ENCODE measurements at places on chromosomes 6 and 20.

GRCh38 chr20:62215020-62215990 lies 4.8 kb downstream of the HRH3 start:
- DNase-seq, result no peak

- no peak for DNase-seq
These were observed 62.7 kb downstream of the LRRC1 start for GRCh38 chr6:53857318-53858094.

GRCh38 chr20:25042531-25043498 lies 15.1 kb downstream of the ACSS1 start:
- peak; percentile 27 for DNase-seq

DNA sequence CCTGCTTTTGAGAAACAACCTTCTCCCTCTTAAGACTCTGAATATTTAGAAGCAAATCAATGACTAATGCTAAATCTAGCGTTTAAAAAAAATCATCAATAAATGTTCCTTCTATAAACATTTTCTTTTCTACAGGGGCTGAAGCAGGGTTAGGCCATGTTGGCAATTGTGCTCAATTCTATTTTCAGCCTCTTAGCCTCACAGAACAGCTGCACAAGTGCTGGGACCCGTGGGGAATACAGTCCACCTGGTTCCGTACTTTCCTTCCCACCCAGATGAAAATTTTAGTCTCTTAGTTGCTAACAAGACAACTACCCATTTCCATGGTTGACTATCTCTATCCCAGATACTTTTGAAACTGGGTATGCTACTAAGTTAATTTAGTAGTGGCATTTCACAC lies 138.6 kb downstream of the RPS12 start:
- DNase-seq, result no peak

DNA sequence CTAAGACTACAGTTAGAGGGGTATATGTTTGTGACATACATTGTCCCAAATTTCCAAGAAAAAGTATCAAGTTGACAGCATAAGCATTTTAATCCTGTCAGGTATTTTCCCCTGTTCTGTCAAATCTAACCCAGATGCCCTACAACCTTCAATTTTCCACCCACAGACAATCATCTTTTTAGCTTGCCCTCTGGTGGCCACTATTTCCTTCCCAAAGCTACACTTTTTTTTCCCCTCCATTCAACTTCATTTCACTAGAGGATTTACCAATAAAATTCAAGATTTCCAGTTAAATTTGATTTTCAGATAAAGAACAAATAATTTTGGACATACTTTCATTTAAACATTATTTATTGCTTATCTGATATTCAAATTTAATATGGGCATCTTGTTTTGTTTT lies 286.6 kb downstream of the TENT5A start:
- no peak for DNase-seq

DNA sequence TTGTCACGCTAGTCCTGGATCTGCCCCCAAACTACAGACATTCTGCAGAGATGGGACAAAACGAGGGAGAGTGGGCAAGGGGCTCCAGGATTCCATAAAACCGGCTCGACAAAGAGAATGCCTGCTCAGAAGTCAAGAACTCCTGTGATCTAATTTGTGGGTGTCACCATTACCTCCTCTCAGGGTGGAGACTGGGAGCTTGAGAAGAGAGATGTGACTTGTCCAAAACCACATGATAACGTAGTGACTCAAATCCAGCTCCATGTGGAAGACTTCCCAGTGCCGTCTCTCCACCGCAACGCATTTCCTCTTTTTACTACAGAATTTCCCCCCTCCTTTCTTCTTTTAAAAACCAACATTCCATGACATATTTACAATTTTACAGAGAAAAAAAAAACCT lies 44.3 kb downstream of the TRERF1 start:
- DNase-seq, result no peak

DNA sequence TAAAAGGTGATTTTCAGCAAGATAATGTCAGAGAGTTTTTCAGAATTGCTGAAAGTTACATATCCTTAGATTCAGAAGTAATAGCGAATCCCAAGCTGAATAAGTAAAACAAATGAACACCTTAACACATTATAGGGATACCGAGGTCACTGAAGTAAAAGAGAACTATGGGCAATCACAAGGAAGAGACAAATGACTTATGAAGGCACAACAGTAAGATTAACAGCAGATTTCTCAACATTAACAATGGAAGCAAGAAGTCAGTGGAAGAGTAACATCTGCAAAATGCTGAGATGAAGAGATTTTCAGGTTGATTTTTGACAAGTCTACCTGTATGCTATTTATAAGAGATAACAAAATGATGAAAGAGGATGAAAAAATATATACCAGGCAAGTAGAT lies 86.1 kb upstream of the EZR start:
- DNase-seq, result no peak

GRCh38 chr20:44110816-44111568 lies 76.0 kb downstream of the JPH2 start:
- DNase-seq, result no peak

- no peak for DNase-seq
These were observed 101.9 kb upstream of the NAA20 start for GRCh38 chr20:19915111-19915798.

GRCh38 chr6:4017834-4018170 lies 61.1 kb downstream of the FAM217A start:
- no peak for DNase-seq

DNA sequence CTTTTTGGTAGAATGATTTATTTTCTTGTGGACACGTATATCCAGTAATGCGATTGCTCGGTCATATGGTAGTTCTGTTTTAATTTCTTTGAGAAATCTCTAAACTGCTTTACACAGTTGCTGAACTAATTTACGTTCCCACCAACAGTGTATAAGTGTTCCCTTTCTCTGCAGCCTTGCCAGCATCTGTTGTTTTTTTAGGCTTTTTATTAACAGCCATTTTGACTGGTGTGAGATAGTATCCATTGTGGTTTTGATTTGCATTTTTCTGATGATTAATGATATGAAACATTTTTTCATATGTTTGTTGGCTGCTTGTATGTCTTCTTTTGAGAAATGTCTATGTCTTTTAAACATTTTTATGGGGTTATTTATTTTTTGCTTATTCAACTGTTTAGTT lies 196.7 kb downstream of the MOXD1 start:
- DNase-seq, result no peak

DNA sequence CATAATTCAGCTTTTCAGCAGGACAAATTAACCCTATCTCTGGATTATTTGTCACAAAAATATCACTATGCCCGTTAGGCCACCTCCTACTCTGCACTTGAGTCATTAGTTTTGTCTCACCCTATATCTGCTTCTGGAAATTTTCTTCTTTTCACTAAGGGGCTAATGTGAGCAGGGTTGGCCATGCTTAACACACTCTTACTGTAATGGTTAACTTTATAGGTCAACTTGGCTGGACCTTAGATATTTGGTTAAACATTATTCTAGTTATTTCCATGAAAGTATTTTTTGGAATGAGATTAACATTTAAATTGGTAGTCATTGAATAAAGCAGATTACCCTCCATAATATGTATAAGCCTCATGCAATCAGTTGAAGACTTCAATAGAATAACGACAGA lies 394.6 kb upstream of the PTCHD4 start:
- no peak for DNase-seq

DNA sequence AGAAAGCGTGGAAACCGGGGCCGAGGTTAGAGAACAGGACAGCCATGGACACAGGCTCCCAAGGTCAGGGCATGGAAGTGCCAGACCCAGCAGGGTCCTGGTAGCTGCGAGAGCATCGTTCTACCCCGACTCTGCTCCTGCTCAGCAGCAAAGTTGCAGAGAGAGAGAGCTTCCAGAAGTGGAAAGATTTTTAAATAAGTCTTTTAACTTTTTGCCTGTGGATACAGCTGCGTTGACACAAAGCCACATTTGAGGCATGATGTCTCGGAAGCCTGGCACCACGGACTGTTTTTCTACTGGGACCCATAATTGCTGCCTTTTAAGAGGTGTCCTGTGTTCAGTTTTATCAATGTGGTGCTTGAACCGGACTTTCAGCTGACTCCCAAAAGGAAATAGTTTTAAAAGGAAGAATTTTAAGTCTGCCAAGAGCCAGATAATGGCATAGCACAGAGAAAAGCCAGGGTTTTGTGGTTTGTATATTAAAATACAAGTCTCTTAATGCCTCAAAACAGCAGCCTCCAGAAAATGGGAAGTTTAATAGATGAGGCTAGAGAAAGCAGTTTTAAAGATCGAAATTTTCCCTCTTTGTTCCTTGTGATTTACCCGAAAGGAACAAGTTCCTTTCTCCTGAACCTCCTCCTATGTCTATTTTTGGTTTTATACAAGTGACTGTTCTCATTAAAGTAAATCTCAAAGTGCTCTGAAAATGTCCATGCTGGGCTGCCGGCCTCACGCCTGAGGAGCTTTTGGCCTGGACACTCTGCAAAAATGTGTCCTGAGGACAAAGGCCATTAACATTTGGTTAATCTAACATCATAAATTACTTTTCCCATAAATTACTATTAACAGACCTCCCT lies 91.5 kb downstream of the RIN2 start:
- DNase-seq, result peak; percentile 76

DNA sequence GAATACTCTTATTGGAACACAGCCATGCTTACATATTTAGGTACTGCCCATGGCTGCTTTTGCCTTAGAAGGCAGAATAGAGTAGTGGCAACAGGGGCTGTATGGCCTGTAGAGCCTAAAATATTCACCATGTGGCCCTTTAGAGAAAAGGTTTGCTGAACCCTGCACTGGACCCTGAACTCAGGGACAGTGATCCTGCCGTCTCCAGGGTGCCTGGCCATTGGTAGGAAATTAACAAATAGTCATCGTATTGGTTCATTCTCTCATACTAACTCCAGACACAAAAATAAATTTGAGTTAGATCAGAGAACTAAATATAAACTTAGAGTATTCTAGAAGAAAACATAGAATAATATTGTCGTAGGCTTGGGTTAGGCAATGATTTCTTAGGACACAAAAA lies 181.4 kb downstream of the BCAS1 start:
- no peak for DNase-seq

GRCh38 chr6:126698732-126699240 lies 358.9 kb downstream of the CENPW start:
- DNase-seq, result no peak

- DNase-seq, result no peak
These were observed 32.7 kb downstream of the CFAP61 start for GRCh38 chr20:20085071-20085470.

- no peak for DNase-seq
These were observed 4.8 kb downstream of the PIM1 start for GRCh38 chr6:37174515-37175331.

GRCh38 chr6:11367638-11368199 lies 135.3 kb upstream of the NEDD9 start:
- no peak for DNase-seq

DNA sequence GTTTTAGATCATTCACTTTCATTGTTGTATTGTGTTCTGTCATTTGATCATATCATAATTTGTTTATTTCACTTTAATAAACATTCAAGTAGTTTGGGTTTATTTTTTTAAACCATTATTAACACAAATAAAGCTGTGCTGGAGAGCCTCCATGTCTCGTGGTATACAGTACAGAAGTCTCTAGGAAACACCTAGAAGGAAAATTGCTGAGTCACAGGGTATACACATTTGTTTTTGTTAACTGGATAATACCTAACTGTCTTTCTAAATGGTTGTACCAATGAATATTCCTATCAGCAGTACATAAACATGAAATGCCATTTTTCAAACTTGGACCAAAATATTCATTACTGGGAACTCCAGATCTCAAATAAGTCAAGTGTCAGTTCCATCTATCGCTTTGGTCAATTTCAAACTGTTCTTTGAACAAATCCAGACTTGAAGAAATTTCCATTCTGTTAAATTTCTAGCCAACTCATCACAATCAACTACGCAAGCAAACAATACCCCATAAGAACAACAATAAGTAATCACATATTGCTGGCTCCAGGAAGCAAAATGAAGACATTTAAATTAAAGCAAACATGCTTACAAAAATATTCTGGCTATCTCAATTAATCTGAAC lies 138.1 kb downstream of the ATXN1 start:
- no peak for DNase-seq

GRCh38 chr20:5784735-5785134 lies 34.5 kb downstream of the SHLD1 start:
- no peak for DNase-seq

DNA sequence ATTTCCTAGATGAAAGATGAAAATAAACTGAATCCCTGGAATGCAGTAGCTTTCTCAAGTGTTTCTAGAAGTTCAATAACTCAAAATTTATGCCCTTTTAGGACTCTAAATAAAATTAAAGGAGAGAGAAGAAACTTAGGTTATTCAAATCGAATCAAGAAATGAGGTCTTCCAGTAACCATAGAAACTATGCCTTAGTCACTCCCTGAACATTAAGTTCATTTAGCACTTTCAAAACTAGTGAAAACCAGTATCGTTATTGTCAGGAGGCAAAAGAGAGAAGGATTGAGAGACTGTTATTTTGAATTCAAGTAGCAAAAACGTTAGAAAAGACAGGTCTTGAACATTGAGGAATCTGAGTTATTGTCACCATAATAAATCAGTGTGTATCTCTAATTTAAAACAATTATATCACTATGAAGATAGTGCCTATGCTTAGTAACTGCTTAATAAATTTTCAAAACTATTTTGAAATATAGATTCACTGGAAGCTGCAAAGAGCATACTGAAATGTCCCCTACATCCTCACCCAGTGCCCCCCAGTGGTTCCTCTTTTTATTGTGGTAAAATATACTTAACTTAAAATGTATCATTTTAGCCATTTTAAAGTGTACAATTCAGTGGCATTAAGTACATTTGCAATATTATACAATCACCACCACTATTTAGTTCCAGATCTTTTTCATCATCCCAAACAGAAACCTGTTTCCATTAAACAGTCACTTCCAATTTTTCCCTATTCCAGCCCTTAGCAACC lies 4.6 kb downstream of the RPP21 start:
- DNase-seq, result no peak

GRCh38 chr6:33772902-33773472 lies 15.9 kb downstream of the LEMD2 start:
- DNase-seq, result no peak

DNA sequence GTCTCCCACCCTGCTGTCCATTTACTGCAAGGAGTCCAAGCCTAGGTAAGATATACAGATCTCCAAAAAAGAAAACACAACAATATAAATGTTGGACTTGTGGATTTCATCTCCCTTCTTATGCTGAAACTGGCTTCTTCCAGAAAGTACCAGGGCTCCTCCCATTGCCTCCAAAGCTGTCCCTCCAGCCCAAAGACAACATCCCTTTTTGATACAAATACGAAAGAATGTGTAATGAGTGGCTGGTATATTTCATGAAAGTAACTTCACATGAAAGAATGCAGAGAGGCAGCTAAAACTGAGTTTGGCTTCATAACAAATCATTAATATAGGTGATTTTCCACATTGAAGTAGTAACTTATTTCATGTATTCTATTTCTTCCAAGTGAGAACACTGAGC lies 7.9 kb downstream of the MAFB start:
- no peak for DNase-seq

GRCh38 chr20:58790454-58790853 lies 60.2 kb downstream of the GNAS-AS1 start:
- no peak for DNase-seq

GRCh38 chr20:31669876-31670275 lies 32.2 kb downstream of the COX4I2 start:
- no peak for DNase-seq

- no peak for DNase-seq
These were observed 79.8 kb downstream of the KIF13A start for GRCh38 chr6:17907406-17908229.

- DNase-seq, result no peak
These were observed 151.7 kb downstream of the FRK start for GRCh38 chr6:115908906-115909559.

All from midbrain (tissue), 1 donor.